ENCODE measurements at places on chromosomes 11 and 22. TPM values are rescaled to one million over a fixed set of nuclear protein-coding genes. Genes with fewer than 3 reads are reported as not detected.

The SCN4B gene
- total RNA-seq: 0.23 TPM

DNA sequence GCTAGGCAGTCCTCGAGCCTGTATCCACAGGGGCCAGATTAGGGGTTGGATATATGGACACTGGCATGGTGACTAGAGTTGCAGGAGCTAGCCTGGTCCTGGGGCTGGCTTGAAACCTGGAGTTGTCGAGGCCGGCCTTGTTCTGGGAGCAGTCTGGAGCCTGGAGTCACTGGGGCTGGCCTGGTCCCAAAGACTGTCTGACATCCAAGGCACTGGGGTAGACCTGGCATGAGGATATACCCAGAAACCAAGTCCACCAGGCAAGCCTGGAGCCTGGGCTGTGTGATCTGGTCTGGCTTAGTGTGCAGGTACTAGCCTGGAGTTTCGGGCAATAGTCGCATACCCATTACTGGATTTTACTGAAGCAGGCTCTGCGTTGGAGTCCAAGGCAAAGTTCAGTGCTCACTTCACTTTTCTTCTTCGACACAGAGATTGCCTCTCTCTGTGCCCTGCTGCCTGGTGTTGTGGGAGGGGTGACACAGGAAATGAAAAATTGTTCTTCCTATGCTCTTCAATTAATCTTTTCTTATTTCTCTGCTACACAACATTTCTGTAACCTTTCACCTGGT, 4.3 kb upstream of the GLYATL1 start:
- DNase-seq: no peak
- H3K4me3 ChIP-seq: no peak overlapping the region
- no peaks in the 10 kb centered on the region for H3K4me1 ChIP-seq
- no peak overlapping the region for H3K27ac ChIP-seq

- no peaks in the 10 kb centered on the region for H3K36me3 ChIP-seq
- no peak for DNase-seq
- H3K4me3 ChIP-seq: no peak overlapping the region
- peaks cover 5% of the 10 kb centered on the region for H3K4me1 ChIP-seq
These were observed 537.4 kb upstream of the B3GAT1 start for GRCh38 chr11:134949121-134950090.

The ANKRD13D gene
- 56.6 TPM for total RNA-seq

The NEFH gene
- total RNA-seq: 1.4 TPM

- DNase-seq: no peak
- H3K36me3 ChIP-seq: no peaks in the 10 kb centered on the region
- H3K4me3 ChIP-seq: no peak overlapping the region
- H3K4me1 ChIP-seq: peaks cover 12% of the 10 kb centered on the region
These were observed 106.7 kb downstream of the APIP start for GRCh38 chr11:34809191-34810106.

GRCh38 chr11:29093416-29094120, 923.3 kb downstream of the KCNA4 start:
- H3K27me3 ChIP-seq: no peaks in the 10 kb centered on the region
- H3K4me1 ChIP-seq: no peaks in the 10 kb centered on the region
- no peak overlapping the region for H3K27ac ChIP-seq
- DNase-seq: no peak
- no peaks in the 10 kb centered on the region for H3K36me3 ChIP-seq

- peak; percentile 43 for DNase-seq
- H3K27ac ChIP-seq: no peak overlapping the region
- no peaks in the 10 kb centered on the region for H3K4me1 ChIP-seq
- no peaks in the 10 kb centered on the region for H3K36me3 ChIP-seq
- H3K27me3 ChIP-seq: no peaks in the 10 kb centered on the region
These were observed 3.6 kb downstream of the MLC1 start for GRCh38 chr22:50081426-50082196.

DNA sequence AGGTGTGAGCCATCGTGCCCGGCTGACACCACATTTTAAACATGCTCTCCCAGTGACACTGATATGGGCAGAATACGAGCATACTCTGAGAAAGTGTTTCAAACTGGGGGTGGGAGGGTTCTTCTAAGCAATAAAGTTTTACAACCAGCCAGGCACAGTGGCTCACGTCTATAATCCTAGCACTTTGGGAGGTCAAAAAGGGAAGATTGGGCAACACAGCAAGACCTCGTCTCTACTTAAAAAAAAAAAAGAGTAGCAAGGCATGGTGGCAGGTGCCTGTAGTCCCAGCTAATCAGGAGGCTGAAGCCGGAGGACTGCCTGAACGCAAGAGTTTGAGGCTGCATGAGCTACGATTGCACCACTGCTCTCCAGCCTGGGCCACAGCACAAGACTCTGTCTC, 2.2 kb downstream of the GANAB start:
- H3K27ac ChIP-seq: no peak overlapping the region
- no peak overlapping the region for H3K4me3 ChIP-seq
- H3K36me3 ChIP-seq: peaks cover 52% of the 10 kb centered on the region
- H3K27me3 ChIP-seq: no peaks in the 10 kb centered on the region
- no peak for DNase-seq
- H3K4me1 ChIP-seq: no peaks in the 10 kb centered on the region

The FLRT1 gene
- total RNA-seq: not detected

DNA sequence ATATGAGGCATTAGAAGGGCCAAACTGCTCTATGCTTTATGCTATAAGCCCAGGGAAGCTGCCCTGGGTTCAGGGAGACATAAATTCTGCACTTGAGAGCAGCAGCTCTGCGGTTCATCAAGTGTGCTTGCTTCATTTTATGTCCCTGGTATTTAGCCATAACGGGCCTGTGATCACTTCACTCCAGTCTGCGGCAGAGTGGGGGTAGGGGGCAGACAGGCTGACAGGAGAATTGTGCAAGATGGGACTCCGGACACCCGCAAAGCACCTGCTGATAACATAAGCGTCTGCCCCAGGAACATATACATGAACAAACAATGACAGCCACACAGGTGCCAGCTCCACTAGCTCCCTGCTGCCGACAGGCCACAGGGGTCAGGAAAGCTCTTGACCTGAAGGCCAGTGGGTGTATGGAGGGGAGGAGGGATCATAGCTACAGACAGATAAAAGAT, 56.1 kb downstream of the SMCO4 start:
- H3K36me3 ChIP-seq: no peaks in the 10 kb centered on the region
- H3K4me3 ChIP-seq: no peak overlapping the region
- no peak overlapping the region for H3K27ac ChIP-seq
- no peaks in the 10 kb centered on the region for H3K27me3 ChIP-seq
- peaks cover 16% of the 10 kb centered on the region for H3K4me1 ChIP-seq

DNA sequence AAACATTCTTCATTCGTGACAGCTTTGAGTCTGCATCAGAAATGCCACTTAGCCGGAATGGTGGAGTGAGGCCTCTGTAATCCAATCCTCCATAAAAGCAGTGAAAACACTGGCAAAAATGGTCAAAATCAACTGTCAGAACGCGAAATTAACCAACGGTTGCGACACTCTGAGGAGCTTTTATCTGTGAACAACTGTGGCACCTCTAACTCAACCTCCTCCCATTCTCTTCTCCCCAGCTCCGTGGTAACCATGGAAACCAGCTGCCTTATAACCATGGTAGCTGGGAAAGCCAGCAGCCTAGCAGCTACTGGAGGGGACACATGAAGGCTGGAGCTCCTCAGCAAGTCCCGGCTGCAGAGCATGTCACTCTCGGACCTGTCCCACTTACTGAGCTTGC, 20.3 kb downstream of the AP2A2 start:
- H3K27me3 ChIP-seq: no peaks in the 10 kb centered on the region
- peaks cover 55% of the 10 kb centered on the region for H3K36me3 ChIP-seq
- H3K27ac ChIP-seq: peak overlapping the region; percentile 71
- H3K4me1 ChIP-seq: peaks cover 10% of the 10 kb centered on the region
- no peak overlapping the region for H3K4me3 ChIP-seq
- DNase-seq: peak; percentile 71

- H3K4me1 ChIP-seq: peaks cover 13% of the 10 kb centered on the region
- no peak for DNase-seq
- peak overlapping the region; percentile 47 for H3K27ac ChIP-seq
- H3K27me3 ChIP-seq: no peaks in the 10 kb centered on the region
- H3K36me3 ChIP-seq: peaks cover 60% of the 10 kb centered on the region
- H3K4me3 ChIP-seq: no peak overlapping the region
These were observed 4.4 kb downstream of the CYB5R2 start for GRCh38 chr11:7668911-7669310.

DNA sequence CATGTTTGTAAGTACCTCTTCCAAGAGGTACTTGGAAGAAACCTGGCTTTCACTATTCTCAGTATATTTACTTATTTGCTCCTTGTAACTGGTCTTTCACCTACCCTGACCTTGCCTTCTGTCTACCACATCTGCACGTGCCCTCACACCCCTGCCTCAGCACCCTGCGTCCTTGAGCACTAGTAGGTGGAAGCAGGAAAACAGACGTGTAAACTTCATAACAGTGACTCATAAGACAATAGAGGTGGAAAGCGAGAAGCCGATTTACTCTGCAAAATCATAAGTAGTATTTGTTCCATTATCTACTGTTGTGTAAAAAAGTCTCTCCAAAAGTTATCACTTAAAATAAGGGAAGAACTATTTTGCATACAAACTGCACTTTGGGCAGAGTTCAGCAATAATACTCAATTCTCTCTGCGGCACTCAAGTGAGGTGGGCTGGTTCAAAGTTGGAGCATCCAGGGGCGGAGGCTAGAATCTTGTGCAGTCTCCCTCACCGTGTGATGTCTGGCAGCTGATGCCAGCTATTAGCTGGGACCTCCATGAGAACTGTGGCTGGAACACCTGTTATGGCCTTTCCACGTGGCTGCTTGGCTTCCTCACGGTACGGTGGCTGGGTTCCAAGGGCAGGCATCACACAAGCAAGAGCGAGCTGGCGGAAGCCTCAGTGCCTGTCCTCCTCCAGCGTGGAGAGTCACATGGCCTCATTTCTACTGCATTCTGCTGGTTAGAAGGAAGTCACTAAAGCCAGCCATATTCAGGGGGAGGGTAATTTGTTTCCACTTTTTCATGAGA, 30.4 kb downstream of the PACS1 start:
- no peaks in the 10 kb centered on the region for H3K27me3 ChIP-seq
- no peaks in the 10 kb centered on the region for H3K36me3 ChIP-seq
- no peak overlapping the region for H3K4me3 ChIP-seq
- no peak for DNase-seq
